ENCODE measurements at places on chromosomes 11 and 22.

DNA sequence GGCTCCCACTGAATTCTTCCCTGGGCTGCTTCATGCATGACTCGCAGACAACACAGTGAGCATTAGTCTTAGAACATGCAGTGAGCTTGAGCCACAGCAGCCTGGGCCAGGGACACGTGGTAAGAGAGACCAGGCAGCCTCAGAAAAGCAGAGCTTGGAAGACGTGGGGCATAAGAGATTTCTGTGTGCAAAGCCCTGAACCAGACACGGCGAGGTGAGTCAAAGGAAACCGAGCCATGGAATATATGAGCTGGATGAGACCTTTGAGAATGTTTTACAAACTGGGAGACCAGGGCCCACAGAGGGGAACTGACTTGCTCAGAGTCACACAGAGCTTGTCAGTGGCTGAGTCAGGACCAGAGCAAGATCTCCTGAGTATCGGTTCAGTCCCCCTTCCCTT, 8.5 kb upstream of the FXYD6 start:
- no peak for DNase-seq

GRCh38 chr11:6455070-6455469, 14.3 kb upstream of the HPX start:
- DNase-seq = no peak

DNA sequence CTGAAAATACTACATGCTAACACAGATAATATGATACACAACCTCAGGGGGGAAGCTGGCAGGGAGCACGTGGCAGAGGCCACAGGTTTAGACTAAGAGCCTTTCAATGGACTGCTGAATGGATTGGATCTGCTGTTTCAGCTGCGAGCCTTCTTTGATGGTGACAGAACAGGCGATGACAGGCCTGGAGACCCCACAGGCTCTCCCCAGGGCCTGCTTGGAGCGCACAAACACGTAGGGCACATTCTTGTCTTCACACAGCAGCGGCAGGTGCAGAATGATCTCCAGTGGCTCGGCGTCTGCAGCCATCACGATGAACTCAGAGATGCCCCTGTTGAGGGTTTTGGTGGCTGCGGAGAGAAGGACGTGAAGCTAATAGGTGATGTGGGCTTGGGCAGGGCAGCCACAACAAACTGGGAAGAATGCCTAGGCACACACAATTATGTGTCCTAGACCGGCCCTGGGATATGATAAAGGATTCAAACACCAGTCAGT, 13.8 kb downstream of the SNU13 start:
- no peak for DNase-seq

DNA sequence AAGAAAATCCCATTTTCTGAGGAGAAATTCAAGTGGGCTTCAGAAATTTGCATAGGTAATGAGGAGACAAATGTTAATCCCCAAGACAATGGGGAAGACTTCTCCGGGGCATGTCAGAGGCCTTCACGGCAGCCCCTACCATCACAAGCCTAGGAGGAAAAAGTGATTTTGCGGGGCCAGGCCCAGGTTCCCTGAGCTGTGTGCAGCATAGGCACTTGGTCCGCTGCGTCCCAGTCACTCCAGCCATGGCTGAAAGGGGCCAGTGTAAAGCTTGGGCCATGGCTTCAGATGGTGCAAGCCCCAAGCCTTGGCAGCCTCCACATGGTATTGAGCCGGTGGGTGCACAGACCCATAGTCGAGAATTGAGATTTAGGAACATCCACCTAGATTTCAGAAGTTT, 570.7 kb downstream of the KCNA4 start:
- DNase-seq = no peak

DNA sequence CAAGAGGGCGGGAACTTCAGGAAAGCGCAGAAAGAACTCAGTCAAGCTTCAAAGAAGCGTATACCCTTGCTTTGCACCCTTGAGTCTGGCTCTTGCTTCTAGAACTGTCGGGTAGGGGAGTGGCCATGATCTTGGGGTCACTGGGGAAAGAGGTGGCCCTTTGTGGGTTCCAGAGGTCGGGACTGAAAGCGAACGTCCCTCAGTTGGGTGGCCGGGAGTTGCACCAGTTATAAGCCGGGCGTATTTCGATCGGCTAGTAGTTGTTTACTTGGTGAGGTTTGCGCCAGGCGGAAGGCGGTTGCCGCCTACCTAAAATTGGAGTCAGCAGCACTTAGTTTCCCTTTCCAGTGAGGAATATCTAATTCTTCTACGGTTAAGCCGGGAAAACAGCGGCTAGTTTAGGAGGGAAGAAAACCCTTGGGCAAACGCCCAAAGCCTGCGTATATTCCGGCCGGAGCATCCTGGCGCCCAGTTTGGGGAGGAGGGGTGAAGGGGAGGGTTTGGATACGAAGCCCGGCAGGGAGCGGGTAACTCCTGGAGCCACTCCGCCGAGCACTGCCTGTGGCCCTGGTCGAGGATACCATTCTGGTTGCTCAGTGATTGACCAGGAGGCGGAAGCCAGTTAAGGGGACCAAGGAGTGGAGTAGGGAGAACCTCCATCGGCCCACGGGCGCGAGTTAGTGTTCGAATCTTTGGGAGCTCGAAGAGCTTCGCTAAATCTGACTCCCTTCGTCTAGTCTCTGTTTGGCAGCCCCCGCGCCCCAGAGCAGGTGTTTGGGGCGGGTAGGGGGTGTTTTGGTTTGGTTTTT, 807 bp upstream of the WT1 start:
- no peak for DNase-seq

DNA sequence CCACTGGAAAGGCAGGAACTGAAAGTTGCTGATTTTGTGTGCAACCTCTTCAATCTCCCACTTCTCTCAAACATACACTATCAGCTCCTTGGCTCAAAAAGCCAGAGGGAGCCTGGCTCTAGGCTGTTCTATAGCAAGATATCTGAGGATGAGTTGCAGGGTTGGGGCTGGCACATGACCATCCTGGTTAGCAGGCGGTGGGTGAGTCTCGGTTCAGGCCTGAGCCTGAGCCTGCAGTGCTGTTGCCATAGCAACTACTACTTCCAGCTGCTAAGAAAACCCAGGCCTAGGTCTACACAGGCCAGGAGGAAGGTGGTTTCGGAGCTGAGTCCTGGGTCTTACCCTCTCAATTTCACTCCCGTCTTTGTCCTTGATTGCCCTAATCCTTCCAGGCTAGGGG, 39.0 kb downstream of the CWC15 start:
- DNase-seq = no peak

- no peak for DNase-seq
Observed at GRCh38 chr11:76269661-76270261, 63.5 kb upstream of the WNT11 start.

DNA sequence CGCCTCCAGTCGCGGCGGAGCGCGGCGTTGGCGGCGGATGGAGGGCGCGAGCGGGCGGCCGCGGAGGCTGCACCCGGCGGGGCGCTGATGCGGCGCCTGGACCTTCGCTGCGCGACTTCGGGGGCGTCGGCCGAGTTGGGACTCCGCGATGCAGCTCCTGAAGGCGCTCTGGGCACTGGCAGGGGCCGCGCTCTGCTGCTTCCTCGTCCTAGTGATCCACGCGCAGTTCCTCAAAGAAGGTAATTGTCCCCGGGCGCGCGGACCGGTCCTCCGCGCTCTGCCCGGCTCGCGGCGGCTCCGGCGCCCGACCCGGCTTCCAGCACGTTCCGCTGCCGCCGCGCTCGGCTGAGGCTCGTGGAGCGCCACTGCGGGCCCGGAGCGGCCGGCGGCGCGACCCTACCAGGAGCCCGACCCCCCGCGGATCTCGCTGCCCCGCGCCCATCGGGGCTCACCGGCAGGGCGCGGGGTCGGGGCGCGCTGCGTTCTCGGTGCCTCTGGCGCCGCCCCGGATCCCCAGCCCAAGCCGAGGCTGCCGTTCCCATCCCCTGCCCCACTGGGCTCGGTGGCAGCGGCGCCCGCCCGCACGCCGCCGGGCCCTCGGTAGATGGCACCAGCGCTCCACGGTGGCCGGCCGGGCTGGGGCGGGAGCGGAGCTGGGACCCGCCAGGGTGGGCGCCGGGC, 1251.2 kb downstream of the BRD1 start:
- DNase-seq = no peak

GRCh38 chr11:131334601-131335000, 35.8 kb upstream of the NTM start:
- no peak for DNase-seq

All from stimulated activated CD4-positive, alpha-beta T cell treated with anti-CD3 and anti-CD28 coated beads, Interleukin-15, amount 100 ng/mL, for 1 hour (primary cell).